ENCODE measurements at places on chromosomes 5 and 9.

GRCh38 chr9:37229882-37230482, 109.6 kb downstream of the ZCCHC7 start:
- DNase-seq: no peak

DNA sequence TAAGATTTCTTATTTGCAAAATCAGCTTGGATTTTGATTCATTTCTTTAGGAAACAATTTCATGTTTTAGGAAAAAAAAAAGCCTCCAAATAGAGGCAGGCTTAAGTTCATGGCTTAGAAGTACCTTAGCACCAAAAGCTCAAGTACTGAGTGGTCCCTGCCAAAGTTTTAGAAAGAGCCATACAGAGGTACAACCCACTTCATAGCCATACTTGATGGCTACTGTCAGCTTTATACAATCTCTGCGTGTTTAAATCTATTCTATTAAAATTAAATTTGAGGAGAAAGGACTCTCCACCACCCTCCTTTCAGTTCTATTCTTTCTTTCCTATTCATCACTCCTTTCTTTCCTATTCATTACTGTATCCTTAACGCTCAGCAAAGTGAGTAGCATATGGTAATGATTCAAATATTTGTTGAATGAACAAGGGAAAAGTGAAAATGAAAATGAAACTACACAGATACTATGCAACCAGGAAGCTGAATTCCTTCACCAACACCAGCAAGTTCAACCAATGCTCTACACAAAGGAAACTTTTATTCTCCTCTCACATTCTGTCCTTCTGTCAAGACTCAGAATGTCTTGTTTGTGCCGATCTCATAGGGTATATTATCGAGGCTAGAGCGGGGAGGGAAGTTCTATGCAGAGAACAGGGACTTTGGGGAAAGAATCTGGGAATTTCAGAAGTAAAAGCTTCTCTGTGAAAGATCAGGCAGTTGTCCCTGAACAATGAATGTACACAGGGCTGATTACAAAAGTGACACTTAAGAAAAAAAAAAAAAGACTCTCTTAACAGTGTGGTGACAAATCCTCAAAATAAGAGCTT, 138.6 kb upstream of the SPEF2 start:
- DNase-seq: peak; percentile 21

DNA sequence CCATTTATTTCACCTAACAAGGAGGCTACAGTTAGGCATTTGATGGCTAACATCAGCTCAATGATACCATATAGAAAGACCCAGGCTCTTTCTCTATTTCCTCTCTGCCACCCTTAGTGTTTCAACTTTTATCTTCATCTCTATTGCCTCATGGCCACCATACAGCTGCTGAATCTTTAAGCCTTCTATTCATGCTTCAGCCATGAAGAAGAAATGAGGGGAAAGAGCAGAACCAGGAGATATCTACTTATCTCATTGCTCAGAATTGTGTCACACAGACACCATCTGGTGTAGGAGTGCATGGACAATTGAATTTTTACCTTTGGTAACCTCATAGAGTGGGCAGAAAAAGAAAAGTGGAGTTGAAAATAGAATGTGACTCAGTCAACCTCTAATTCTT, 6.7 kb downstream of the GAPT start:
- no peak for DNase-seq

- DNase-seq: no peak
These were observed 216.2 kb downstream of the TRIO start for GRCh38 chr5:14359069-14360043.

GRCh38 chr5:18630458-18631045, 996.3 kb downstream of the TAF11L14 start:
- DNase-seq: no peak

DNA sequence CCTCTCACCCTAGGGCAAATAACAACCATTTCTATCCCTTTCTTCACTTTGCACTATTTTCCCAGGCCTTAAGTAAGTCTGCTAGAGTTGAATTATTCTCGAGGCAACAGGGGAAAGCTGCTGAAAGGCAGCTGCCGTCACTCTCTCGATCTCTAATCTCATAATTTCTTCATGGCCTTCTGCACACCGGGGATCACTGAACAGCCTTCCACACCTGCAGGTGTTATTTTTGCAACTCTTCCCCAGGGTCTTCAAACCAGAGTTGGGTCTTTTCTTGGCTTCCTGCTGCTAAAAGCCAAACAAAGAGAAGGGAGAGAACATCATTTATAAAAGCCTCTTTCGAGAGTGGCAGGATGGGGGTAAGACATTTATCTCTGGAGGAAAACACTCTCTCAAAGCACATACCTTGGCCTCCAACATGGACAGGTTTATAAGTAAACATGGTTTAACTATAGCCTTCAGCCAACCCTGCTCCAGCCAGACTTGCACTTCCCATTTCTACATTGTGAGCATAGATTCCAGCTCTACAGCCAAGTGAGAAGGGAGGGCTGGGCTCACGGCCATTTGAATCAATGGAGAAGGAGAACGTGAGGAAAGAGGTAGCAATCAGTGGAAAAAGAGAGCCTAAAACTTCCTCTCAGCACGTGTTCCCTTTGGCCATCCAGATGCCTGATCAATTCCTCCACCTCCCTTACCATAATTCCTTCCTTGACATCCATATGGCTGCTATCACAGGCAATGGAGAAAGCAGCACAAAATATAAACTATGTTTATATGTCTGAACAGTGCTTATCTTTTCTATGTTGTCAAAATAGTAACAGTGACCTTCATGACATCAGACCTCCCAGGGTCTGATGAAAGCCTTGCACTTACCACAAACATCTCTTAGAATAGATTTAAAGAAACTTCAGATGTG, 464.9 kb downstream of the TLE1 start:
- no peak for DNase-seq

- no peak for DNase-seq
These were observed 173.6 kb downstream of the DEPDC1B start for GRCh38 chr5:60526336-60526875.

- DNase-seq: peak; percentile 74
These were observed 71.2 kb upstream of the TBC1D2 start for GRCh38 chr9:98326459-98327248.

GRCh38 chr5:3943859-3944258, 348.2 kb downstream of the IRX1 start:
- no peak for DNase-seq

GRCh38 chr9:105004466-105005090, 76.6 kb upstream of the ABCA1 start:
- DNase-seq: no peak
